Activated T-cell treated with anti-CD3 and anti-CD28 coated beads for 24 hours (primary cell): ENCODE measurements at places on chromosomes 5 and 9.
A peak's percentile ranks its signal among the peaks of the same experiment; 100 is the strongest.

DNA sequence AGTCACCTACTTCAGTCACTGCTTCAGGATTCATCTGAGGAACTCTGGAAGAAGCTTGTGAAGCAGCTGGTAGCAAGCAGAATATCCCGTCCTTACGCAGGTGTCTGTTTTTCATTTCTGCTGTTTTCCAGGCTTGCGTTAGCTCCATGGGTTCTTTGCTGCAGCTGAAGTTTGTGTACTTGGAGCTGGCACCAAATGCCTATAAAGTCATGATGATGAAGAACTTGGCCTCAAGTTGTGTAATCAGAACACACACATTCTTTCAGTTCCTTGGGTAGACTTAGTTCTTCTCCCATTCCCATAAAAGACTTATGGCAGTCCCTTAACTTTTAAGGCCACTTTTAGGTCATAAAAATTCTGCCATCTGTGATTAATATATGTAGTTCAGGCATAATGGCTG, 116.7 kb downstream of the LRRC70 start:
- DNase-seq: no peak

GRCh38 chr9:91047529-91047928, 245.9 kb downstream of the SYK start:
- DNase-seq: peak; percentile 46

GRCh38 chr5:81909677-81910076, 62.1 kb upstream of the ATG10 start:
- no peak for DNase-seq

DNA sequence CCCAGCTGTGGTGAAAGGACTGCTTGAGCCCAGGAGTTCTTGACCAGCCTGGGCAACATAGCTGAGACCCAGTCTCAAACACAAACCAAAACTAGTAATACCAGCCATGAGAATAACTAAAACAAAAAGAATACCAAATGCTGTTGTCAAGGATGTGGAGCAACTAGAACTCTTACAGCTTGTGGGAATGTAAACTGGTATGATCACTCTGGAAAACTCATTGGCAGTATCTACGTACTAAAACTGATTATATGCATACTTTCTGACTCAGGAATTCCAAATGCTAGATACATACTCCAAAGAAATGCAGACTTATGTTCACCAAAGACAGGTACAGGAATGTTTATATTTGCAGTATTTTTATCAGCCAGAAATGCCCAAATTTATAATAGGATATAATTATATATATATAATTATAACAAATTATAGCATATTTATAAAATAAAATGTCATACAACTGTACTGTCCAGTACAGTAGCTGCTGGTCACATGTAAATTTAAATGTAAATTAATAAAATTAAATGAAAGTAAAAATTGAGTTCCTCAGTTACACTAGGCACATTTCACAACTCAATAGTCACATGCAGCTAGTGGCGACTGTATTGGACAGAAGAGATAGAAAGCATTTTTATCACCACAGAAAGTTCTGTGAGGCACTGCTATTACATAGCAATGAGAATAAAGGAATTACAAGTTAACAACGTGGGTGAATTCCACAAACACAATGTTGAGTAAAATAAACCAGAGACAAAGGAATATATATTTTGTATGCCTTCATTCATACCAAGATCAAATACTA, 118.5 kb downstream of the GNAQ start:
- DNase-seq: no peak

- DNase-seq: no peak
These were observed 486.6 kb downstream of the ARHGEF28 start for GRCh38 chr5:74112372-74113195.

DNA sequence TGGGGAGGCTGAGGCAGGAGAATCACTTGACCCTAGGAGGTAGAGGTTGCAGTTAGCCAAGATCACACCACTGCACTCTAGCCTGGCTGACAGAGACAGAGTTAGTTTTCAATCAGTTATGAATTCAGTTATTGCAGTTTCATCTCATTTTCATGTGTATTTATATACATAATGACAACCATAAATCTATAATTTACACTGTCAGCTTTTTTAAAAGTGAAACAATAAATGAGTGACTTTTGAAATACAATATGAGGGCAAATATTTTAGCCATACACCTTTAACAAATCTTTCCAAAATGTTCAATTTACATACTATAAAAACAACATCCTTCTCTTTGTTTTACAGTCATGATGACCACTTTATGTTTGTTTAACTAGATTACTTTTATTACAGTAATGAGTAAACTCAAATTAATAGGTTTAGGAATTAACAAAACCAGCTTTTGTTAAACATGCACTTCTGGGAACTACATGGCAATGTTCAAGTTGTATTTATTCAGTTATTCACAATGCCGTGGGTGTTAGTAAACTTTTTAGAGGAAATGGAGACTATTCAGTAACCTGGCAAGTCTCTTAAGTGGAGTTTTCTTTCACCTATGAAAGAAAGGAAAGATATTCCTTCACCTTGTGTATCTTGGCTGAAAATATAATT, 12.7 kb downstream of the TYRP1 start:
- DNase-seq: no peak

DNA sequence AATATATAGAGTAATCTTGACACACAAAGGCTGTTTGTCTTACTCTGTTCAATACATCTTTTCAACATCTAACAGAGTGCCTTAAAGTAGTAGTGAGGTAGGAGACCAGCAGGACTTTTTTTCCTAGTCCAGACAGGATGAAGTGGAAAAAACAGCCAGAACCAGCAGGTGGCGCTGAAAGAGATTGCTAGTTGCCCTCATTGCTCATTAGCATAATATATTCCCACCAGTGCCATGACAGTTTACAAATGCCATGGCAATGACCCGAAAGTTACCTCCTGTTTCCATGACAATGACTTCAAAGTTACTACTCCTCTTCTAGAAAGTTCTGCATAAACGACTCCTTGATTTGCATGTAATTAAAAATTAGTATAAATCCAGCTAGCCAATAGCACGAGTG, 387.4 kb downstream of the ACTL7B start:
- no peak for DNase-seq

DNA sequence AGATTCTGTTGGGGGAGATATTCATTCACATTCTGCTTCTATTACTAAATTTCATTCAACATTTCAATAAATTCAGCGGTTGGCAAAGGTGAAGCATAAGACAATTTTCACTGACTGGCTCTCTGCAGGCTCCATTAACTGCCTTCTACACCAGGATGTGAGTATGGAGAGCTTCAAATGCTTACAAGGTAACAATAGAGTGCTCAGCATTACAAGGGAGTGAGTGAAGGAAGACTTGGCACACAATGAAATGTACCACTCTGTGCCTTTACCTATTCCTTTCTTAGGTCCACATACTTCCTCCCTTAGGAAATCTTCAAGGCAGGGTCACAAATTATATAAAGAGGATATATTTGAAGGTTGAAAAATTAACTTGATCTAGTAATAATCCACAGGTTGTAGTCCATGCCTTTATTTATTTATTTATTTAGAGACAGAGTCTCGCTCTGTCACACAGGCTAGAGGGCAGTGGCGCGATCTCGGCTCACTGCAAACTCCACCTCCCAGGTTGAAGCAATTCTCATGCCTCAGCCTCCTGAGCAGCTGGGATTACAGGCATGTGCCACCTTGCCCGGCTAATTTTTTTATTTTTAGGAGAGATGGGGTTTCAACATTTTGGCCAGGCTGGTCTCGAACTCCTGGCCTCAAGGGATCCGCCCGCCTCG, 76.6 kb upstream of the FAM169A start:
- no peak for DNase-seq

- no peak for DNase-seq
These were observed 40.5 kb downstream of the SMIM23 start for GRCh38 chr5:171826132-171826531.

DNA sequence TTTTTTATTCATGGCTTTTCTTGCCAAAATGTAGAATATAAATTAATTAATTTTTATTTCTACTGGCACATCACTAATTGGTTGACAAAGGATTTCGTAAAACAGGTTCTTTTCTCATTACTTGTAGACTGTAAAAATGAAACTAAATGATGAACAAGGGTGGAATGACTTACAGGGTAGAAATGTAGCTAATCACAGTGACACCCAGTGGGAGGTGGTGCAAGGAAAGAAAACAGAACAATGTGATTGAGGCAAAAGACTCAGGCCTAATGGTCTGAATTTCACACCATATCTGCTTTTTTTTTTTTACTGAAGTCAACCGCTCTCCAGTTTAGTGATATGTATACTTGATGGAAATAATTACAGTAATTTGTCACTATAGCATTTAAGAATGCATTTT, 28.9 kb downstream of the GABRG2 start:
- DNase-seq: no peak
